Umbilical cord (tissue), 2 donors: ENCODE measurements at places on chromosomes 4 and X.
A peak's percentile ranks its signal among the peaks of the same experiment; 100 is the strongest.

DNA sequence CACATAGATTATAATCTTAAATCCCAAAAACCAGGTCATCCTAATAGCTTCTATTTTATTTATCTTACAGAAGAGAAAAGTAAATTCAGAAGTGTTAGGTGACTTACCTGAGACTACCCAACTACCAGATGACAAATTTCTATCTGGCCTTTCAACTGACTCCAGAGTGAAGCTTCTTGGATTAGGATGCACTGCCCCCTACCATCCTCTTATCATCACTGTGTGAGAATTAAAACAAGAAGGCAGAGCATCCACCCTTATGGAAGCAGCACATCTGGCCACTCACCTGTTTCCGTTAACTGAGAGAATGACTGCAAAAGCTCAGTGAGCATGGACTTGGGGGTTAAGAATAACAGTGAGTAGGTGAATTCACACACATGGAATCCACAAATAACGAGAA lies 502.6 kb upstream of the TECRL start:
- no peak for DNase-seq

DNA sequence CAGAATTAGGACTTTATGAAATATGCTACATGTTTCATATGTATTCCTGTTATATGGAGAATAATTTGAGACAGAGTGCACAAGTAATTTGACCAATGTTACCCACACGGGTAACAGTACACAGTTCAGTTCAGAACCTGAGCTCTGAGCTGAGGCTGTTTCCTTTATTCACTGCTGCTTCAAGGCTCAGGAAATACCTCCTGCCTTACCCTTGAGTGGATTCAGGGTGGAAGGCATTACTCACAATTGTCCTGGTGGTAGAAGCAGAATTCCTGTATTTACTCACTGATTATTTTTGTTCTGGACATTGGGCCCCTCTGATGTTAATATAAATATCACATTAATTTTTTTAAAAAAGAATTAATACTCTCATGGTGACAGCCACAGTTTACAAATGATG lies 73.5 kb upstream of the CAMK2D start:
- DNase-seq, result no peak

- no peak for DNase-seq
These were observed 374.3 kb downstream of the MID1IP1 start for GRCh38 chrX:39175418-39176057.

DNA sequence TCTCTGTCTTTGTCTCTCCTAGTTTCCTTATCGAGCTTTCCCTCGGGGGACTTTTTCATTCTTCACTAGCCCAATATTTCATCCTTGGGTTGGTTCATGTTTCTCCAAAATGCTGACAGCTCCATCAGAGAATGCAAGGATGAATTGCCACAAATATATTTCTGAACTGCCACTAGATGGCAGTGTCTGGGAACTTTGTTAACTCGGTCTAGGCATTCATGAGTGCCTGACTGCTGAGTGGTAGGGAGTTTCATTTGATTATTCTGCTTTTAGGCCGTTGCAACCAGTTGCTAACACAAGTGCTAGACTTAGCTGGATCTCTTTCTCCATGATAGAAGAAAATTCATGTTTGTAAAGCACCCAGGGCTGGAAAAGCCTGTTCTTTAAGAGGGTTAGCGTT lies 73.5 kb upstream of the RAP2C start:
- DNase-seq, result peak; percentile 69

- peak; percentile 4 for DNase-seq
These were observed 37.5 kb downstream of the PGRMC1 start for GRCh38 chrX:119273420-119274192.
